ENCODE measurements at places on chromosomes 7 and 10. TPM values are rescaled to one million over a fixed set of nuclear protein-coding genes. Genes with fewer than 3 reads are reported as not detected.

The LRRTM3 gene
- 0.30 TPM for polyA plus RNA-seq

The TMEM213 gene
- not detected for polyA plus RNA-seq

The MUC3A gene
- polyA plus RNA-seq = 0.23 TPM

The CAMK1D gene
- 5.6 TPM for polyA plus RNA-seq

The TAX1BP1 gene
- polyA plus RNA-seq = 99.7 TPM

The RAB19 gene
- polyA plus RNA-seq = 0.10 TPM

The CRPPA gene
- polyA plus RNA-seq = 0.99 TPM

The CDHR3 gene
- 4.0 TPM for polyA plus RNA-seq

The ABCC2 gene
- 2.4 TPM for polyA plus RNA-seq

The P4HA1 gene
- 21.5 TPM for polyA plus RNA-seq

The AGAP6 gene
- 8.1 TPM for polyA plus RNA-seq

The MPP7 gene
- 14.2 TPM for polyA plus RNA-seq

The MYL10 gene
- 0.38 TPM for polyA plus RNA-seq

The DGKB gene
- polyA plus RNA-seq = 1.2 TPM

The HABP2 gene
- polyA plus RNA-seq = 0.10 TPM

The SH2B2 gene
- polyA plus RNA-seq = 5.3 TPM

The GARIN1A gene
- polyA plus RNA-seq = 0.44 TPM

The IPMK gene
- polyA plus RNA-seq = 3.0 TPM

The OR2F1 gene
- polyA plus RNA-seq = not detected

The CALHM1 gene
- polyA plus RNA-seq = not detected

The SEMA3E gene
- polyA plus RNA-seq = 12.6 TPM

The TRIP6 gene
- 80.0 TPM for polyA plus RNA-seq

The CYP2C8 gene
- polyA plus RNA-seq = 0.95 TPM

The NKX2-3 gene
- polyA plus RNA-seq = not detected

The SEMA3A gene
- polyA plus RNA-seq = 12.9 TPM

The SLC29A4 gene
- 3.6 TPM for polyA plus RNA-seq

The PRPF18 gene
- polyA plus RNA-seq = 17.4 TPM

The NANOS1 gene
- 5.1 TPM for polyA plus RNA-seq

The ARHGAP22 gene
- polyA plus RNA-seq = 2.3 TPM

The NEUROD6 gene
- not detected for polyA plus RNA-seq

The OPN4 gene
- polyA plus RNA-seq = 0.13 TPM

The HOXA10 gene
- polyA plus RNA-seq = 44.9 TPM

The TUBB8 gene
- 0.48 TPM for polyA plus RNA-seq

The ZNF804B gene
- not detected for polyA plus RNA-seq

The C7orf33 gene
- not detected for polyA plus RNA-seq

The OR2A7 gene
- 1.2 TPM for polyA plus RNA-seq

The ZKSCAN5 gene
- polyA plus RNA-seq = 6.7 TPM

The GPRIN2 gene
- 0.27 TPM for polyA plus RNA-seq

The MKRN1 gene
- 65.0 TPM for polyA plus RNA-seq

The ZNF394 gene
- 17.3 TPM for polyA plus RNA-seq

The TAC1 gene
- polyA plus RNA-seq = 0.91 TPM

The TFR2 gene
- 0.81 TPM for polyA plus RNA-seq

The SAMD9L gene
- 5.0 TPM for polyA plus RNA-seq

The CRTAC1 gene
- 7.5 TPM for polyA plus RNA-seq

The SLC13A1 gene
- not detected for polyA plus RNA-seq

The ARMC3 gene
- polyA plus RNA-seq = not detected

The C10orf53 gene
- not detected for polyA plus RNA-seq

The HILPDA gene
- 12.4 TPM for polyA plus RNA-seq
